ENCODE measurements at places on chromosomes 5 and 9.

DNA sequence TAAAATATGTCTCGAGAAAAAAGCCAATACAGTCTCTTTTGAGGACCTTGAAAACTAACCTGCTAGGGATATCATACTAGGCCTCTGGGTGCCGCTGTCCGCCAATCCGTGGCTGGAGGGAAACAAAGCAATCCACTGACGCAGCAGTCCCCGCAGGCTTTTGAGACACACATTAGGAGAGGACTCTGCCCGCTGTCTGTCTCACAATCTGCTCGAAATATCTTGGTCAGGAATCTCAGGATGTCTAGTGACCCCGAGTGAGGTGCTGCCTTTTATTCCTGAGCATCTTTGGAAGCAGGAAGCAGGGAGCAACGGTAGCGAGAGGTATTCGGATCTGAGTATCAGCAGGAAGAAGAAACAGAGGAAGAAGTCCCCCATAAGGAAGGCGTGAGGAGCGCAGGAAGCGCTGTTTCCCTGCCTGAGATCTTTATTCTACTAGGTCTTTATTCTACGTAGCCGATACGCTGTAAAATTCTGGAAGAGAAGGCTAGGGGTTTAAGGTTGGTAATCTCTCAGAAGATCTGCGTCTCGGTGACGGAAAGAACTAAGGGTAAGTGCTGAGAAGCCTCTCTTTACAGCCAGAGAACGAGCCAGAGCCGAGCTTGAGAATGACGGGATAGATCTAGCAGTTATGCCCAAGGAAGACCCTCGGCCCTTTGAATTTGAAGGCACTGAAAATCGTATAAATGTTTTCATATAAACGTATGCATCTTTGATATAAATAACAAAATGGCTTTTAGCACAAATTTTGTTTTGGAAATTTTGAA, 4.0 kb upstream of the PCDHGA1 start:
- peak; percentile 39 for DNase-seq

DNA sequence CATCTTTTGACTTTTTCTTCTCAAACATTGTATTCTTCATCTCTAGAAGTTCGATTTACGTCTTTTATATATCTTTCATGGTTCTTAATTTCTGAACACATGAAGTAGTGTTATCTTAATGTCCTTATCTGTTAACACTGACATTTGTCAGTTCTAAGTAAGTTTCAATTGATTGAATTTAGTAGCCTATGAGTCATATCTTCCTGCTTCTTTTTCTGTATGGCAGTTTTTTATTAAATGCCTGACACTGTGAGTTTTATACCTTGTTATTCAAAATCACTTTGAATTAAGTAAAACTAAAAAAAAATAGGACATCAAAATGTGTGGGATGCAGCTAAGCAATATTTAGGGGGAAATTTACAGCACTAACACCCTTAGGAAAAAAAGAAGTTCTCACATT, 707.0 kb upstream of the ACO1 start:
- DNase-seq: no peak

DNA sequence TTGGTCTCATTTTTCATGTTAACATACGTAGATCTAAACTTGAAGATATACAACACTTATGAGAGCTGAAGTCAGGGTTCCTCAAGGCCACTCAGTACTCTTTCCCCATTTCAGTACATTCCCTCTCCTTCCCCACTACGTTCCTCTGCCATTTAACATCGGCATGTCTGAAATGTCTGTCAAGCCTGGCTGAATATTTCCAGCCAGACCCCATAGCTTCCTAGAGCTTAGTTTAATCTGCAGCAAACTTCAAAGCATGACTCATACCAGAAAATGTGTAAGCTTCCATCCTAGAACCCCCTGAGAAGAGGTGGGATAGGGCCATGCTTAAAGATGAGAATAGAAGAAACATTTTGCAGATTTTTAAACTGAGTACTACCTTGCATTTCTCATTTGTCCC, 6.2 kb downstream of the GZMA start:
- DNase-seq: no peak

- no peak for DNase-seq
Measured at GRCh38 chr5:164532235-164532900, 1026.9 kb downstream of the MAT2B start.

GRCh38 chr9:136996361-136997292, at the start of gene CLIC3:
CLIC3 (minus strand) TSS chr9:136996568; CDS start chr9:136996543, 25 bp downstream.
- no peak for DNase-seq

DNA sequence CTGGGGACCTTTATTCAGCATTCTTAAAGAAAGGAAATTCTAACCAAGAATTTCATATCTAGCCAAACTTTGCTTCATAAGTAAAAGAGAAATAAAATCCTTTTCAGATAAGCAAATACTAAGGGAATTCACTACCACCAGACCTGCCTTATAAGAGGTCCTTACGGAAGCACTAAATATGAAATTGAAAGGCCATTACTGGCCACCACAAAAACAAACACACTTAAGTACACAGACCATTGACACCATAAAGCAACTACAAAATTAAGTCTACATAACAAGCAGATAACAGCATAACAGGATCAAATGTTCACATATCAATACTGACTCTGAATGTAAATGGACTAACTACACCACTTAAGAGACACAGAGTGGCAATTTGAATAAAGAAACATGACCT, 361.4 kb upstream of the POU5F2 start:
- peak; percentile 36 for DNase-seq

DNA sequence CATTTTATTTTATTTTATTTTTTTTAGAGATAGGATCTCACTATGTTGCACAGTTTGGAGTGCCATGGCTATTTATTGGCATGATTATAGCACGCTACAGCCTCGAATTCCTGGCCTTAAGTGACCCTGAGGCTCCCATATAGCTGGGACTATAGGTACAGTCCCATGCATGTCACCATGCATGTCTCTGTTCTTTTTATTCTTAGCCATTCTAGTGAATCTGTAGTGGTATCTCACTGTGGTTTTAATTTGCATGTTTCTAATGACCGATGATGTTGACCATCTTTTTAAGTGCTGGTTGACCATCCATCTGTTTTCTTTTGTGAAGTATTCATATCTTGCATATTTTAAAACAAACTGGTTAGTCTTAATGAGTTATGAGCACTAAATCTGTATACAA, 76.1 kb downstream of the SLC44A1 start:
- DNase-seq: no peak

- DNase-seq: no peak
Measured at GRCh38 chr9:107847978-107848964, 358.7 kb upstream of the KLF4 start.

DNA sequence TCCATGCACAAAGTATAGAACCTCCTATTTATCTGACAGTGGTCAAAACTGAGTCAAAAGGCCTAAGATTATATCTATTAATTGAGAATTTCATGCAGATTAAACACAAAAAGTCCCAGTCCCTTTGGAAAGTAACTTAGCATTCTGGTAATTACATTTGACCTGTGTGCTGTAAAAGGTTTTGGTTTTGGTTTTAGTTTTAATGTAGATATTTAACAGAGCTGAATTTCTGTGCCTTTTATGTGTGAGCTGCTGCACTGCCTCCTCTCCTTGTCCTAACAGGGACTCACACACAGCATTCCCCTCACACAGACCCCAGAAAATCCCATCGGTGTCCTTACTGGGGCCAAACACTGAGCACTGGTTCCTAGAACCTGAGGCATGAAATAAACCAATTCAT, 31.0 kb upstream of the FSD1L start:
- DNase-seq: no peak

GRCh38 chr9:131473891-131474290, 28.8 kb upstream of the POMT1 start:
- no peak for DNase-seq

DNA sequence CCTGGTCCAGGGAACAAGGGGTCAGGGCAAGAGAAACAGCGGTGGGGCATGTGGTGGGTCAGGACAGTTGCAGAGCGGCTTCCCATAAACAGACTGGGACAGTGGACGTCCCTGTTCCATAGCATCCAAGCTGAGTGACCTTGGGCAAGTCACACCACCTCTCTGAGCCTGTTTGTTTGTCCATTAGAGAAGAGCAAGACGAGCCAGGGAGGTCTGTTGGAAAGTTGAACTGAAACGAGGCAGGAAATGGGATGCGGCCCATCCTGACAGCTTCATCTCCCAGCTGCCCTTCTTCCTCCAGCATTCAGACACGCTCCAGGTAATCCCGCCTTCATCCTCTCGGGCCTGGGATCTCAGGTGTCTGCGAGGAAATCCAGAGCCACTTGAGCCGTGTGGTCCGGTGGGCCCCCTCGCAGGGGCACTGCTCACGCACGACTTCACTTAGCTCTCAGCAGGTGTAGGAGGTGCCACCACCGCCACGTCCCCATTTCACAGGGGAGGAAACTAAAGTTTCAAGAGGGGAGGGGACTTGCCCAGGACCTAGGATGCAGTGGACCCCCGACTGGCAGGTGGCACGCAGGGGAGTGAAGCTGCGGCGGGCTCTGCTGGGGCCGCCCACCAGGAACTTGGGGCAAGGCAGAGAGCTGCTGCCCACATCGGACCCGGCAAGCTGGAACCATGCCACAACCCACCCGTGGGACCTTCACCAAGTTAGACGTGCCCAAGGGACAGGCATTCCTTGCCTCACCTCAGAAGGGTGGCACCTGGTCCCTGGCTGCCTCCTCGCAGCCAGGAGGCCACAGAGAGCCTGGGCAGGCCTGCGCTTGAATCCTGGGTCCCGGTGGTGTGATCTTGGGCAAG, 13.0 kb downstream of the PTGES2 start:
- no peak for DNase-seq

DNA sequence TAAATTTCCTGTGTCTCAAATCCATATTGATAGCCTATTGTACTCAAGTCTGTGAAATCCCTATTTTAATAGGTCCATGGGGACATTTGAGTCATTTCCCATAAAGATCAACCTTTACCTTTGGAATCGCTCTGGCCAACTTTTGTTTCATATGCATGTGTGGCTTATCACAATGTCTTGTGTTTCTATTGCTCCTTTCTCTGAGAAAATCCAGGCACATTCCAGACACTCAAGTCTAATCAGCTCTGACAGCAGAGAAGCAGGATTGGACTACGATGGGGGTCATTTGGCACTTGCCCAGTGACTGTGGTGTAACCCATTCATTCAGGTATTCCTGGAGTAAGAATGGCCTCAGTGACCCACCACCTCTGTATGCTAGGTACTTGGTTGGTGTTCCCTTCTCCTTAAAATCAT, 48.4 kb downstream of the ACTBL2 start:
- no peak for DNase-seq

DNA sequence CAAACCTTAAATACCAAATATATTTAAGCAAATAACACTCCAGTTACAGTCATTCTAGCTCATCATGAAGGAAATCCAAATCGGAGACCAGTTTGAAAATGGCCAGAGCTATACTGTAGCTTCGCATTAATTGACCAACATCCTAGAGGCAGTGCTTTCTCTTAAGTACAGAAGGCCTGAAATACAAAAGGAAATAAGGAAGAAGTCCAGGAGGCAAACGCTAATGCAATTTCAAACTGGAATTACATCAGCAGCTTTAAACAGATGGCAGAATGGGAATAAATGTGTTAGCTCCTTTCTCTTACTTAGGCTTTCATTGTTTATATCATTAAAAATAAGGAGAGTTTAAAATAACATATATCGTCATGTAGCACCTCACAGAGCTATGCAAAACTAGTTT, 197.0 kb downstream of the SEC61B start:
- DNase-seq: no peak

GRCh38 chr5:21784487-21784886, 1068.7 kb downstream of the CDH12 start:
- no peak for DNase-seq

GRCh38 chr9:133099726-133100505, 21.1 kb downstream of the RALGDS start:
- DNase-seq: no peak

- DNase-seq: no peak
Measured at GRCh38 chr9:35933550-35934067, 24.3 kb downstream of the SPAAR start.

- peak; percentile 24 for DNase-seq
Measured at GRCh38 chr5:36730537-36731216, 124.3 kb downstream of the SLC1A3 start.

DNA sequence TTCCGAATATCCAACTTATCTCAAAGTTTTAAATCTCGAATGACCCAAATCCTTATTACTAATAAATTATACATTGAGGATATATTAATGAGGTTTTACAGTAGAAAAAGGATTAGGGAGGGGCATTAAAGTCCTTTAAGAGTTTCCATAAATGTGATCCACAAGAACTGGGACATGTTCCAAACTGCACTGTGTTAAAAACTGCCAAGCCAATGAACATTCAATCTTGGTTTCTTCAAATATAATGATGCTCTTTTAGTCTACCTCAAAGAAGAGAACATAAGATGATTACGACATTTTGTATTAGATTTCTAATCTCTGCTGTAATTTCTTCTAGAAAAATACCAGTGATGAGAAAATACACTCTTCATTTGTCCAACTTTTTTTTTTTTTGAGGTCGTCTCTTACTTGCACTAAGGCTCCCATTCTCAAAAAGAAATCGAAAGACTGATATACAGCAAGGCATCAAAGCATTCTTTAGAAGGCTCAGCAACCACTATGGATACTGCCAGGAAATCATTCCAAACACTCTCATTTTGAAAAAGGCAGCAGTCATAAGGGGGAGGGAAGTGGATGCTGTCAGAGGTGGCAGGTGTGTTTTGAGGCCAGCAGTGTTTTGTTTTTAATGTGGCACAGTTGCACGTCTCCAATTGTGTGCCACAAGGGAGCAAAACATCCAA, 1.7 kb downstream of the PTAR1 start:
- peak; percentile 20 for DNase-seq

GRCh38 chr9:99127356-99128132, 22.6 kb downstream of the TGFBR1 start:
- DNase-seq: no peak

GRCh38 chr5:53930457-53930856, 370.0 kb downstream of the NDUFS4 start:
- DNase-seq: no peak

- DNase-seq: no peak
Measured at GRCh38 chr9:126842220-126842842, 18.1 kb upstream of the ZBTB34 start.

- DNase-seq: no peak
Measured at GRCh38 chr9:9951556-9952160, 661.1 kb downstream of the PTPRD start.

- DNase-seq: no peak
Measured at GRCh38 chr5:155089643-155090042, 76.1 kb downstream of the KIF4B start.

GRCh38 chr5:149831492-149831891, 101.4 kb downstream of the PPARGC1B start:
- DNase-seq: no peak

- no peak for DNase-seq
Measured at GRCh38 chr9:89154218-89154617, 24.4 kb downstream of the SHC3 start.

- no peak for DNase-seq
Measured at GRCh38 chr9:116103976-116104820, 49.4 kb upstream of the PAPPA start.

DNA sequence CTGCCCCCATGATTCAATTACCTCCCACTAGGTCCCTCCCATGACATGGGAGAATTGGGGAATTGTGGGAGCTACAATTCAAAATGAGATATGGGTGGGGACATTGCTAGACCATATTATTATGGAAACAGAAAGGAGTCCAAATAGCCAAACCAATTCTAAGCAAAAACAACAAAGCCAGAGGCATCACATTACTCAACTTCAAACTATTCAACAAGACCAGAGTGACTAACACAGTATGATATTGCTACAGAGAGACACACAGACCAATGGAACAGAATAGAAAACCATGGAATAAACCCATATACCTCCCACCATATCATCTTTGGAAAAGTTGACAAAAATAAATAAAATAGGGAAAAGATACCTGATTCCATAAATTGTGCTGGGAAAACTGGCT, 710.5 kb upstream of the CDH9 start:
- DNase-seq: no peak

Measured in NCI-H2029 (cell line).